Stimulated activated CD8-positive, alpha-beta memory T cell treated with anti-CD3 and anti-CD28 coated beads, Interleukin-4, amount 100 ng/mL, for 1 hour (primary cell): ENCODE measurements at places on chromosomes 1 and 21.
A peak's percentile ranks its signal among the peaks of the same experiment; 100 is the strongest.

GRCh38 chr1:201845331-201846083, 16.6 kb downstream of the IPO9 start:
- no peak for DNase-seq

- no peak for DNase-seq
Measured at GRCh38 chr21:40118527-40118926, 251.3 kb downstream of the PCP4 start.

GRCh38 chr1:208248991-208249696, 5.0 kb upstream of the PLXNA2 start:
- no peak for DNase-seq

DNA sequence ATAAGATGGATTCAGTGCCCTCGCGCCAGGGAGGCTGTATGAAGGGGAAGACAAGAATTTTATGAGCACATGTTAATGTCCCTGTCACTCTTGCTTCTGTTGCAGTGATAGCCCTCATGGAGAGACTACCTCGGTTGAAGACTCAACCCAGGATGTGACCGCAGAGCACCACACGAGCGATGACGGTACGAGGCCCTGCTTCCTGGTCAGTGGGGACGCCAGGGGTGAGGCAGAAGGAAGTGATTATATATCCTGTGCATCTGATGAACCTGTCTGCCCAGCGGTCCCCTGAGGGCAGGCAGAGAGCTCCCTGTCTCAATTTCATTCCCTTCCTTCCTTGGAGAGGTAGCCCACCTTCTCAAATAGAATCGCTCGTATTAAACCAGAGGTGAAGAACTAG, 20.0 kb upstream of the IKBKE start:
- no peak for DNase-seq

DNA sequence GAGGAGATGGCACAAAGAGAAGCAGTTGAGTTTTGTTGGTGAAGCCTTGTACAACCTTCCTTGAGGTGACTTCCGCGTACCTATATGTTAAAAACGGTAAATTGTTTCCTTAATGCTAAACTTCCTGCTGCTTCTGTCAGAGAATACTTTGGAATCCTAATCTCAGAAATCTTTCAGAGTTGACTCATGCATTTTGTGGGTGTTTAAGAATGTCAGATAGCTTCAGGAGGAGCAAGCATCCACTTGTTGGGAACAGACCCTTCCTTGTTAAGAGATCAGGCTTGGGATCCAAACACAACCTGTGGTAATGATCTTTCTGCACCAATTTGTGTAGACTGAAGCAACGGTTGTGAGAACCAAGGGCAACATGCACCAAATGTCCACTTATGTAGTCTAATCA, 29.5 kb downstream of the AK4 start:
- no peak for DNase-seq

DNA sequence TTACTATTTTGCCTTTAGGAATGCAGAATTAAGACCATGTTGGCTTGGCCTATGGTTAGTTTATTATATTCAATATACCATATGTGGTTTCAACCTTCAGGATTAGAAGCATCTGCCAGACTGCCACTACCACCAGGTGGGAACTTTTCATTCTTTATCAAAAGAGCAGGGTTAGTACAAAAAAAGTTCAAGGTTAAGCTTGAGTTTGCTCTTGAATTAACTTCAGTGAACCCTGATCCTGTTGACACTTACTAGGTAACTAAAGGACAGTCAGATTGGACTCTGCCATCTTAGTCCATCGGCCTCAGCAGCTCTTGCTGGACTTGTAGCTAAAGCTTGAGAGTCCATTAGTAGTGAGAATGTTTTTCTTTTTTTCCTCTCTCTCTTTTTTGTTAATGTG, 22.1 kb downstream of the CLIC4 start:
- no peak for DNase-seq

DNA sequence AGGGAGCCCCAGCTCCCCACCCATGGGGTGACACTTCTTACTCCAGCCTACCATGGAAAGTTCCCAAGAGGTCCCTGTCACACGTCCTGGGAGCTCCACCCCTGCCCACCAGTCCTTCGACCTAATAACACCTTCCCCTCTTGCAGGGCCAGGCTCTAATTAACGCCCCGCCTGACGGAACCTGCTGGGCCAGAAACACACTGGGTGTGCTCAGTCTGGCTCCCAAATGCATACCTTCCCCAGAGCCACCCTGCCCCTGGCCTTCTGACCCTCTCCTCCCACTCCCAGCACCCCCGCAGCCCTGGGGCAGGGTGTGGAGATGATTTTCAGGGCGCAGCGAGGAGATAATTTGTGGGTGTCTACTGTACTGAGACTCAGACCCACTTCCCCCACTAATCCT, 20.6 kb downstream of the PGLYRP3 start:
- no peak for DNase-seq

DNA sequence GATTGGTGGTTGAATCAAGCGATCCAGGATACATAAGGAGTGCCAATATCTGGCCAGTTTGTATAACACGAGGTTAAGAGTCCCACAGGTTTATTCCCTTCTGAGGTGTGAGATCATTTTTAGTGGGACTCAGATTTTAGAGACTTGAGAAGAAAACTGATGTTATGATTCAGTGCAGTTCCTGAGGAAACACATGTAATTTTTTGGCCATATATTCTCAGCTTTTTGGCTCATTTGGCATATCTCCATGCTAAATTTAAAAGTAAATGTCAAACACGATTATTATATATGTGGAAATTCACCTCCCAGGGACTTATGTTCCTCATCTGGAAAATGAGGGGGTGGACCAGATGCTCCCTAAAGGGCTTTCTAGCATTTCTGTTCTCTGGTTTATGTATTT, 39.2 kb upstream of the SERBP1 start:
- DNase-seq = no peak

DNA sequence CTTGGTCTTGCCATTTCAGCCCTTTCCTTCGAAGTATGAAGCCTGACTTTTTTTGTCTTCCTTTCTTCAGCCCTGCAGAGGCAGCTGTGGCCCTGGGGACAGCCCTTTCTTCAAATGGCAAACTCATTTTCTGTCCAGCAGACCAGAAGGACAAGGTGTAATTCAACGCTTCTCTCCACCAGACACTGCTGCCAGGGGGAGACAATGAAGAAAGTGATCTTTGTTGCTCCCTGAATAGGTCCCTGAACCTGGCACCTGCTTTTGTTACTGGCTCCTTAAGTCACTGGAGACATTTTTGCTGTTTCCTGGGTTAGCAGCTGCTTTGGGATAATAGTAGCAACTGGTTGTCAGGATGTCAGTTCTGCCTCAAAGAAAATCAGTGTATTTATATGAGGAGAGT, 50.8 kb upstream of the MACF1 start:
- no peak for DNase-seq

DNA sequence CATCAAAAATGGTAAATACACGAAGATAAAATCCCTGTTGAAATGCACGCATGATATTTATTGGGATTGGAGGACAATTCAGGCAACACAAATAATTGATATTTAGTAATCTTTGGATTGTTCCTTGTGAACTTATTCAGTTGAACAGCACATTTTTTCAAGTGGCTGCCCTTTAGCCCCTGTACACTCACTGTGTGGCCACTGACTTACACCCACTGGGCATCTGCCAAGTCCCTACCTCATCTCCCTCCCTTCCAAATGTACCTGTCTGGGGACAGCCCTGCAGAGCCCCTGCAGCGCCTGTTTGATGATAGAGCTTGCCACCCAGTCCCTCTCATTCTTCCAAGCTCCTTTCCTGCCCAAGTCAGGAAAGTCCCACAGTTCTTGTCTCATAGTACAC, 154.3 kb downstream of the GLUL start:
- DNase-seq = no peak

DNA sequence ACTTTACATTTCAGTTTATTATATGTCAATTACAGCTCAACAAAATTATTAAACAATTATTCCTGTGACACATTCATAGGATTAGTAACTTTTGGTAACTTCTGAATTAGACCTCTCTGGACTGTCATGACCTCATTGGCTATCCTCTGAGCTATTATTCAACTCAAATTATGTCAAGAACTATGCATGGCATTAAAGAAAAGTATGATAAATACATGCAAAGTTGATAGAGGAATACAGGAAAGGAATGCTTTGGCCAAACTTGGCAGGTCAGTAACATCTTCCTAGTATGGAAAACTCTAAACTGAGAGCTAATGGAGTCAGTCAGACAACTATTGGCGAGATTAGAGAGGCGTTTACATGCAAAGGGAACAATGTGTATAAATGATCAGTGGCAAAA, 158.4 kb downstream of the DUSP10 start:
- DNase-seq = no peak

- DNase-seq = no peak
Measured at GRCh38 chr1:172818841-172819527, 160.1 kb downstream of the FASLG start.

- DNase-seq = no peak
Measured at GRCh38 chr1:199490769-199491527, 536.6 kb upstream of the NR5A2 start.

DNA sequence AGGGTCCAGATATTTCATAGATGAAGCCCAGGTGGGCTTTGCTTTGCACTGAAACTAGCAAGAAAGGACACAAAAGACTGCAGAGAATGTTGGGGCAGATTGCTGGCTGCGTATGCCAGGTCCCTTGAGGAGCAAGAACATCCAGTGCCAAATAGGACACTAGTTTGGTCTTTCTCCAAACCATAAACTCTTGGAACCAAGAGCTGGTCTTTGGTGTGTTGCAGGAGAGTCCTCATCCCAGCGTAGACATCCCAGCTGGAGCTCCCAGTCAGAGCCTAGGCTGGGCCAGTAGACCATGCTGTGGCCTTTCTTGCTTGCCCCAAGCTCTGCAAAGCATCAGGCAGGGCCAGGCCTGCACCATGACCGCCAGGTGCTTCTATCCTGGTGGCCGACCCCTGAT, 87.5 kb downstream of the ATP5PO start:
- DNase-seq = no peak

DNA sequence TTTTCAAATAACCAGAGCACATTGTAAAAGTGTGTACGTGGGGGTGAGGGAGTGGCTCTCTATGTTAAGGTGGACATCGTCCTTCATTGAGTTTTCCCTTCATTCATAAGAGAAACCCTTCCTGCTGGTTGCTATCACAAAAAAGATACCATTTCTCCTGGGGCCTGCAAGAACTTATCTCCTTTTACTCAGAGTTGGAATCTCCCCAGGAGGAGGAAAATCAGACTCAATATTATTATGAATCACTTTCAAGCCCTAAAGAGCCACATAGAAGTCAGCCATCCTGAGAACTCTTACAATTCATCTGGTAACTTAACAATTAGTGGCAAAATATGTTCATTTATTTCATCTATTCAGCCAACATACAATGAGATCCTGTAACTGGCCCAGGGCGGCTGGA, 27.1 kb upstream of the TGFBR3 start:
- DNase-seq = no peak

DNA sequence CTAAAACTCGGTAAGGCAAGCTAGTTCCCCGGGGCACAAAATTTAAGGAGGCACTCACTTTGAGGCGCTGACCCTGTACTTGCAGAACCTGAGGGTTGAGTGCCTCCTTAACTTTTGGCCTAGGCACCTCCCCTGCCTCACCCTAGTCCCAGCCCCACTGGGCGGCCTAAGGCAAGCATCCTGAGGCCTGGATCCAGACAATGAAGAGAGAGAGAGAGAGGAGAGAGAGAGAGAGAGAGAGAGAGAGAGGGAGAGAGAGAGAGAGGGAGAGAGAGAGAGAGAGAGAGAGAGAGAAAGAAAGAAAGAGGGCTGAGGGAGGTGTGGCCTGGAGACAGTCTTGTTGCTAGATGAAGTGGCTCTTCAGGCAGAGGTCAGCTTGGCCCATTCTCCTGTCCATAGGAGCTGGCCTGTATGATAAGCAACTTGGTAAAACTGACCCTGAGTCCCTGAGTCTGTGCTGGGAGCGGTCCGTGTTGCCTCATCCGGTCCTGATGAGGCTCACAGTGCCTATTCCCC, 7.4 kb upstream of the LRRN2 start:
- DNase-seq = no peak

GRCh38 chr1:58885998-58886397, 102.2 kb upstream of the JUN start:
- DNase-seq = no peak

- no peak for DNase-seq
Measured at GRCh38 chr21:43865540-43866259, 677 bp downstream of the AGPAT3 start.

DNA sequence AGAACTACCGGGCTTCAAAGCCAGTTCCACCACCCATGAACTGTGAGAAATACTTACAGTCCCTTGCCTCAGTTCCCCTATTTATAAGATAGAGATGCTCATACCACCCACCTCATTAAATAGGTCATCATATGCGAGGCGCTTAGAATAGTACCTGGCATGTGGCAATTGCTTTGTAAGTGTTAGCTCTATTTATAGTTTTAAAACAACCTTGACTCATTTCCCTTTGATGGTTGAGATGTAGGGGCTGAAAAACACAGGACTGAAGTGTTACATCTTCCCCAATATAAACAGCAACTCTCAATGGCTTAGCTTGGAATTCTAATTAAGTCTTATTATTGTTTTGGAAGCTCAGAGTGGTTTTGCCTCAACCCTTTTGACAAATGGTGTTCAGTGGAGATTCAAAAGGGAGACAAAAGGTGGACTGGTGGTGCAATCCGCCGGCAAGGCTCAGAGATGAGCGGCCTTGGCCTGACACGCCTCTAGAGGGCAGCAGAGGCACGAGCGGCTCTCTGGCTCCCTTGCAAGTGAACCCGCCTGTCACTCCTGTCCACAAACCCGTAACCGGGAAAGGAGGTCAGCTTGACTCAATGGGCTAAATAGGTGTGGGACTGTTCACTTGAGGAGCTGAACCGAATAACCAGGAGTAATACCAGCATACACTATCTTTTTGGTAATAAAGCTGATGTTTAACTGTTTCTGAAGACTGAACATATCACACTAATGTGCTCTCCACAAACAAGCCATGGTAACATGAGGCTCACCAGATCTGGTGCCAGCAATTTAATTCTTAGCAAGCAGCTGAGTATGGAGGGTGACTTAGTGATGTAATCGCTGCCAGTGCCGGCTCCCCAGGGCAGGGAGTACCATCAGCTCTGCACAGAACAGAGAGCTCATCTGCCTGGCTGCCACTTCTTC, 19.5 kb upstream of the SMYD2 start:
- DNase-seq = peak; percentile 66

DNA sequence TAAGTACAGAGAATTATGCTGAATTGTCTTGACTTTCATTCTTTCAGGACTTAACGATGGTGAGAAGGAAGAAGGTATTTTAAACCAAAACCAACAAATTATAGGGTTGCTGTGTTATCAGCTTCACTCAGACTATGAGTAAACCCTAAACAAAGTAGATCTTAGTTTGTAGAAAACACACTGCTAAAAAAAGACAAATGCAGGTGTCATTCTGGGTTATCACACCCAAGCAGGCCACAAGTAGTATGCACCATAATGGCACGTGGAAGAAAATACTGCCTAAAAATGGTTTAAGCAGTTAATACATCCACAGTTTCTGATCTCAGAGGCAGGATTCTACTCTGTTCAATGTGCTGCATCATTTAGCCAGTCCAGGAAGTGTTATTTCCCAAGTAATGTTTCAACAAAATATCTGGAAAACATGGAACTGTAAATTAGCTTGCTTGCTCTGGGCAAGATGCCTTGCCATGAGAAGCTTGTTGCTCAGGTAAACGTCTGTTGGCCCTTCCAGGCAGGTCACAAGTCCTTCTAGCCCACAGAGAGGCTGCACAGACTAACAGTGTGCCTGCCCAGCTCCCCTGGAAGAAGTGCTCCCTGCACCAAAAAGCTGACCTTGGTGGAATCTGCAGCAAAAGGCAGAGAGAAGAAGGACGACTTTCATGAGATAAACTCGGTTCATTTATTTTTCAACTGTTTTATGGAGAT, 4.1 kb downstream of the DIPK1A start:
- DNase-seq = no peak
